Pons (tissue), 1 donor: ENCODE measurements at places on chromosomes 13 and 19.

GRCh38 chr13:79402074-79402635 lies 3.9 kb downstream of the RBM26 start:
- no peak for DNase-seq

GRCh38 chr19:33302175-33302973 lies at the start of gene CEBPA:
TSS of gene CEBPA (minus strand) at chr19:33302534. CDS start at chr19:33302414, 120 bp downstream.
- DNase-seq = peak; percentile 67

GRCh38 chr19:36409841-36410240 lies 8.6 kb downstream of the ZFP82 start:
- no peak for DNase-seq

DNA sequence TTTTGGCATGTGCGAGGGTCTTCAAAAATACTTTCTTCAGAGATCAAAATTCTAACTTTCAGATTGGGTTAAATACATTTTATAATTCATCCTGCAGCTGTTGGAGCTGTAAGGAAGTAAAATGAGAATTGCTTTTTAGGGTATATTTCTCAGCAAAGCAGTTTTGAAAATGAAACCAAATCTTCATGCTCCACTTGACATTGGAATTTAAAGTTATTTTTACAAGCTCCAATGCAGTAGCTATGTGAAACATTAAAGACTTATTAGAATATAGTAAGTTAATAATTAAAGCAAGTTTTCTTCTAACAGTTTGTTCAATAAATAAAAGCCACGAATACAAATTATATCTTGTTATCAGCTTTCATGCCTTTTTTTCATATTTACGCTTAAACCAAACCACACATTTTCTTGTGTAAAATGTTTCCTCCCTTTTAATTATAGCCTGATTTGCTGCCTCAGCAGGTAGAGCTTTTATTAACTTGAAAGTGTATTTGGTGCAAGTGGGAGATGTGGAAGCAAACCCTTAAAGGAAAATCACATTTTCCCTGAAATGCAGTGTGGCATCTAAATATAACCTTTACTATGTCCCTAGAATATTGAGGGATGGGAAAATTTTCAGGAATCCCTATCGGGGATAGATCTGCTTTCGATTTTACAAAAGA lies 12.4 kb upstream of the MICU2 start:
- DNase-seq = no peak

GRCh38 chr19:6772866-6773322 lies 386 bp downstream of the VAV1 start:
- DNase-seq = no peak

DNA sequence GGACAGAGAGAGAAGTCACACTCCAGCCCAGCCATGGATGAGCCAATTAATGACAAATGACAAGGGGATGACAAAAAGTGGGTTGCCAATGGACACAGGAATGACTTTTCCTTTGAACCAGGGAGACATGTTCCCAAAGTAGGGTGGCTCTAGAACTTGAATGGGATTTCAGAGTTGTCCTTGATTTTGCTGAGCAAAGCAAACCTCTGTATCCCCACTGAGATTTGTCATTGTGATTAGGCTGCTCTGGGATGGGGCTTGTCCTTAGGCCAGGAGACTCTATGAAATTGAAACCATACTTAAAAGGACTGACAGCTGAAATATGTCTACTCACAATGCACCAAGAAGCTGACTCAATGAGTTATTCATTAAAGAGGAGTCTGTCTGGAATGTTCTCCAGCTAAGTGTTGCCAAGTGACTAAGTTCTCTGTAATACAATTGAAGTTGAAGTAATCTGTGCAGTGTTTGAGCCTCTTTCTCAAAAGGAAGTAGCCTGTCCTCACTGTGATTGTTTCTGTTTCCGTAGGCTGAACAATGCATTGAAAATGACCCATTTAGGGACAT lies 69.0 kb upstream of the PCDH9 start:
- no peak for DNase-seq

DNA sequence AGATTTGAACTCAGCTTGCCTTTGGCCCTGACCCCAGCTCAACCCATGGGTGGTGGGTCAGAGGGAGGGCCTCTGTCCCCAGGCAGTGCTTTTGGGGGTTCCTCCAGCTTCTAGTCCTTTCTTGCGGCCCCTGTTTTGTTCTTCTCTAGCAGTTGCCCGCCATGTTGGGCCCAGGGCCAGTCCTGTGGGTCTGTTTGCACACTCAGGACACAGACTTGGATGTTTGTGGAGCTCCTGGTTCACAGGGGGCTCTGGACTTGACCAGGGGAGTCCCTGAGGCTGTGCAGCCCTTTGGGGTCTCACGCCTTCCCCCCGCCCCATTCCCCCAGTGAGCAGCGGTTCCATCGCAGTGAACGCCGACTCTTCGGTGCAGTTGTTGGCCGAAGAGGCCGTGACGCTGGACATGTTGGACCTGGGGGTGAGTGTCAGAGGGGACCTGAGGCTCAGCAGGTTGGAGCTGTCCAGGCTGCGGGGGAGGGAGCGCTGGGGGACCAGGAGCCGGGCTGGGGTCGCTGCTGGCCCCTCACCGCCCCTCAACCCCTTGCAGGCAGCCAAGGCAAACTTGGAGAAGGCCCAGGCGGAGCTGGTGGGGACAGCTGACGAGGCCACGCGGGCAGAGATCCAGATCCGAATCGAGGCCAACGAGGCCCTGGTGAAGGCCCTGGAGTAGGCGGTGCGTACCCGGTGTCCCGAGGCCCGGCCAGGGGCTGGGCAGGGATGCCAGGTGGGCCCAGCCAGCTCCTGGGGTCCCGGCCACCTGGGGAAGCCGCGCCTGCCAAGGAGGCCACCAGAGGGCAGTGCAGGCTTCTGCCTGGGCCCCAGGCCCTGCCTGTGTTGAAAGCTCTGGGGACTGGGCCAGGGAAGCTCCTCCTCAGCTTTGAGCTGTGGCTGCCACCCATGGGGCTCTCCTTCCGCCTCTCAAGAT lies 2.5 kb downstream of the ATP5F1D start:
- peak; percentile 80 for DNase-seq

DNA sequence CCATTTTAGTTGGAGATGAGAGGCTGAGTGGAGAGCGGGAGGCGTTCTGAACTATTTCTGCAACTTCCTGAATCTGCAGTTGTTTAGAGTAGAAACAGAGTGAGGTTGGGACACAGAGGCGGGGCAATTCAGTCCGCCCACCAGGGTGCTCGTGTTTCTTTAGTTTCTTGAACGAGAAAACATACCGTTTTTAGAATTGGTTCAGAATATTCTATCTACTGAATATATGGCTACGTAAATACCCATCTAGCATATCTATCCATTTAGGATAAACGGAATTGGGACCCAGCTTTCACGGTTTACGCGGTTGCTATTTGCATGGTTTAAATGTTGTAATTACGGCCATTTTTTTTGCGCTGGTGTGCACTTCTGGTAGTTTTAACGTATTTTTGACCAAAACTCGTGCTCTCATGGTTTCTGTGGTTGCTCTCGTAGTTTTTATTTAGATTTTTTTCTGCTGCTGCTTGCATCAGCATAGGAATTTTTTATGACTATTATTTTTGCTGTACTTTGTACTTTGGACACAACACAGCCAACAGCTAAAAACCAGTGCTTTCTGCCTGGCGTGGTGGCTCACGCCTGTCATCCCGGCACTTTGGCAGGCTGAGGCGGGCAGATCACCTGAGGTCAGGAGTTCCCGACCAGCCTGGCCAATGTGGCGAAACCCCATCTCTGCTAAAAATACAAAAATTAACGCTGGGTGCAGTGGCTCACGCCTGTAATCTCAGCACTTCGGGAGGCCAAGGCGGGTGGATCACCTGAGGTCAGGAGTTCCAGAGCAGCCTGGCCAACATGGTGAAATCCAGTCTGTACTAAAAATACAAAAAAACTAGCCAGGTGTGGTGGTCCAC lies 32.7 kb downstream of the TIMM13 start:
- DNase-seq = peak; percentile 56

DNA sequence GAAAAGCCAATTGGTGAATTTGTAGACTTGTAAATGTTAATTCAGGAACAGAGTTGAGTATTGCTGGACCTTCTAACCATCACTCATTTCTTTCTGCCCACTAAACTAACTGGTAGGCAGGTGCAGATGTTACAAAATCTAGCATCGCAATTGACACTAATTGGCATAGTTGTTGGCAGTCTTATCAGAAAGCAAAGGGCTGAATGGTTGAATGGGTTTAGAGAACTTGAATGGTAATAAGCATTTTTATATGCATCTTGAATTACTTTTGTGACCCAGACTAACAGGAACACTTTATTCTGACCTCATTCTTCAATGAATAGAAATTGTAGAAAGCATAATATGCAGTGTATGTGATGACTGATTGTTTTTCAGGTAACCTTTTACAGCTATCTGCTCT lies 189.1 kb downstream of the GGACT start:
- no peak for DNase-seq

- DNase-seq = no peak
Observed at GRCh38 chr19:51001515-51001914, at the start of gene KLK8. TSS of gene KLK8 (minus strand) at chr19:51001604. CDS start at chr19:51001167, 437 bp downstream.

- DNase-seq = no peak
Observed at GRCh38 chr13:97026531-97027161, 32.4 kb upstream of the OXGR1 start.

DNA sequence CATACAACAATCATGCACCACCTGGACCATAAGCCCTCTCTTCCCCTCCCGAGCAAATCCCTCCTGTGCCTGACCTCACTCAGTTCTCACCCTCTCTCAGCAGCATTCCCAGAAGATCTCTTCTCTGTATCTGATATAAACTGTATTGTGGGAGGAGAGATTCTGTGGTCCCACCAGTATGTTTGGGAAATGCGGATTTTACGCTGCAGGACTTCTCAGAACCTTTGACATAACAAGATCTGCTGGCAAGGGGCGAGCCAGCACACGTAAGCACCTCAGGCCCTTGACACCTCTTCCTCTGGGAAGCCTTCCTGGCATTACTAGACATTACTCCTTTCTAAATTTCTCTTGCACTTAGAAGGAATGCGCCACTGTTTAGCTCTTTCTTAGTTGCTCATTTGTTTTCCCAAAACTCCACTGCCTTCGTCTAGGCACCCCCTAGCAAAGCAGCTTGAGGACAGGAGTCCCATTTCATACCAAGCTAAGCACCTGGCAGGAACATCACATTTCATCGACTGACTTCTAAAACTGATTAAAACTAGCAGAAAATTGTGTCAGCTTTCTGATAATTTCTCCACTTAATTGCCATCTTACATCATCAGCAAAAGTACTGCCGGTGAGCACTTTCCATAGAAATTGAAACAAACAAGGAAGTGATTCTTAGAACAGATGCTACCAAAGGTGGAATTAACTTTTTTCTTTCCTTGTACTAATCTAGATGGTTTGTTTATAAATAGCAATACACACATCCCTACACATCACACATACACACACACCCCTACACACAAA lies 63.2 kb downstream of the CCDC70 start:
- DNase-seq = no peak

DNA sequence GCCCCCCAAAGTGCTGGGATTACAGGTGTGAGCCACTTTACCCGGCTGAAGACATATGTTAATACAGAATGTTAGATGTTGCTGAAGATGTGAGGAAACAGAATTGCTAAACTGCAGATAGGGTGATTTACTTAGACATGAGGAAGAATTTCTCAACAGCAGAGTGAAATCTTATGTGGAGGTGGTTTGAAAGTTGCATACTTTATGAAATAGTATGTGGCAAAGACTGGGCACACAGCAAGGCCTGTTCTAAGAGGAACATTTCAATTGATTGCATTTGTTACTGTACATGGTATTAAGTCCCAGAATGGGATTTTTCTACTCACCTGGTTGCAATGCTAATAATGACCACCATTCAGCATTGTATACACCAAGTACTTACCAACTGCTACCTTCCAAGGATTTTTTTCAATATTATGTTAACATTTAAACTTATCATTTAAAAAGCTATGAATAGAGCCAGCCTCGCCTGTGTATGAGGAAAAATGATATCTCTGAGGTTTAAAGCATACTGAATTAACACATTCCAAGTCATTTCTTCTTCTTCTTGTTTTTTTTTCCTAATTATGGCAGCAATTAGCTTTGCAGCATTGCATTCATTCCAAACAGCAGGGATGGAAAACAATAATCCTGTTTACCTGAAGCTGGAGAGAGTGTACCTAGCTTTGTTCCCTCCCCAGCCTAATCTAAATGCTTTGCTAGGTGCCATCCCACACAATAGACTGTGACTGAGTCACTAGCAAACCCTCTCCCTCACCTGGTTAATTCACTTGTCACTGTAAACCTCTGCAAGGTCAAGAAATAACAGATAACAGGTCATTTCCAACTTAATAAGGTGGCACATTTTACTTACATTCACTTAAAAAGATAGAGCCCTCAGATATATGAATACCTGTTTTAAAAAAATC lies 19.4 kb upstream of the KLF5 start:
- no peak for DNase-seq

DNA sequence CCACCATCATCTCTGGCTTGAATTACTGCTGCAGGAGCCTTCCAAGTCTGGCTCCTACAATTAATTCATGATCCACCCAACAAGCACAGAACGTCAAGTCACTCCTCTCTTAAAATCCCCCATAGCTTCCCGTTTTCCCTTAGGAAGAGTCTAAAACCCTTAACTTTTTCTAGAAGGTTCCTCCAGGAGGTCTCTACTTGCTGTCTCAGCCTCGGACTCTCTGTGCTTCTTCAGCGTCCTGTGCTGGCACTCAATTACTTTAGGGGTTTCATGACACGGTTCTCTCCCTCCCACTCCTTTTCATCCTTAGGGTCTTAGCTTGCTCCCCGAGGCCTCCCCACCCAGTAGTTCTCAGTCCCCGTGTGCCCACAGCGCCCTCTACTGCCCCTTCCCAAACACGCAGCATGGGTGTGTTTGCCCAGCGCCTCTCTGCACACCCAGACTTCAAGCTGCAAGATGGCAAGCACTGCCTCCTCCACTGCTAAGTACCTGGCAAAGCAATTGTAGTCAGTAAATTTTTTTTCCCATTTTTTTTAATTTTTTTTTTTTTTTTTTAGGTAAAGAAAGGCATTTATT lies 25.8 kb upstream of the MAP3K10 start:
- DNase-seq = peak; percentile 37

GRCh38 chr19:33722456-33723239 lies 74.0 kb upstream of the KCTD15 start:
- DNase-seq = no peak
